Esophagus muscularis mucosa (tissue), 4 donors: ENCODE measurements at places on chromosomes 3 and 15. TPM values are rescaled to one million over a fixed set of nuclear protein-coding genes. Genes with fewer than 3 reads are reported as not detected.

DNA sequence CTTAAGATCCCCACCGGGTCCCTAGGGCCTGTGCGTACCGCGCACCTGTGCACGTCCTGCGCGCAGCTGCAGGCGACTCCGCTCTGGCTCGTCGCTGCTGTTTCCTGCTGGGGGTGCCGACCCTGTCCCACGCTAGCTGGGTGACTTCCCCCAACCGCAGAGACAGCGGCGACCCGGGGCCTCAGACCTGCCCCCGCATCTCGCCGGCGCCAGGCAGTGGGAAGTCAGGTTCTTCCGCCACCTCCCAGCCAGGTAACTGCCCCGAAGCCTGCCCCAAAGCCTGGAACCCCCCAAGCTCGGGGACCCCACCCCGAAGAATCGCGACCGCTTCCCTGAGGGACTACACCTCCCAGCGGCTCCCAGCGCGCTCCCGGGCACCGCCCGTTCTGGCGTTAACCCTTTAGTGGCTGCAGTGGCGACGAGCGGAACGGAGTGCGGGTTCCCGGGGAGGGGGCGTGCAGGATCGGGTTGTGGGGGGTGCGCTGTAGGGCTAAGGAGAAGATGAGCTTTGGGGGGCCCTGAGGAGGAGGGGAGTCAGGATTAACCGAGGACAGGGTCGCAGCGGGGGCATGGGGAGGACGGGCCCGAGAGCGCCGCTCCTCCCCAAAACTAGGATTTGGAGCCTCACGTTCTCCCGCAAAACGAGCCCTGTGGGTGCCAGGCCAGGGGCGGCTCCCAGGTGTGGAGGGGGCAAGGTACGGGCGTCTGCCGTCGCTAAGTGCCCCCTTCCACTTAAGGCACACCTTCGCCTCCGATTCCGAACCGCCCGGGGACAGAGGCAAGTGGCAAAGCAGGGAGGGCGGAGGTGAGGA, 589 bp downstream of the NEIL1 start:
- peak overlapping the region; percentile 78 for H3K27ac ChIP-seq
- DNase-seq = no peak
- peak overlapping the region; percentile 90 for H3K4me3 ChIP-seq
- no peaks in the 10 kb centered on the region for H3K36me3 ChIP-seq
- peaks cover 35% of the 10 kb centered on the region for H3K4me1 ChIP-seq

DNA sequence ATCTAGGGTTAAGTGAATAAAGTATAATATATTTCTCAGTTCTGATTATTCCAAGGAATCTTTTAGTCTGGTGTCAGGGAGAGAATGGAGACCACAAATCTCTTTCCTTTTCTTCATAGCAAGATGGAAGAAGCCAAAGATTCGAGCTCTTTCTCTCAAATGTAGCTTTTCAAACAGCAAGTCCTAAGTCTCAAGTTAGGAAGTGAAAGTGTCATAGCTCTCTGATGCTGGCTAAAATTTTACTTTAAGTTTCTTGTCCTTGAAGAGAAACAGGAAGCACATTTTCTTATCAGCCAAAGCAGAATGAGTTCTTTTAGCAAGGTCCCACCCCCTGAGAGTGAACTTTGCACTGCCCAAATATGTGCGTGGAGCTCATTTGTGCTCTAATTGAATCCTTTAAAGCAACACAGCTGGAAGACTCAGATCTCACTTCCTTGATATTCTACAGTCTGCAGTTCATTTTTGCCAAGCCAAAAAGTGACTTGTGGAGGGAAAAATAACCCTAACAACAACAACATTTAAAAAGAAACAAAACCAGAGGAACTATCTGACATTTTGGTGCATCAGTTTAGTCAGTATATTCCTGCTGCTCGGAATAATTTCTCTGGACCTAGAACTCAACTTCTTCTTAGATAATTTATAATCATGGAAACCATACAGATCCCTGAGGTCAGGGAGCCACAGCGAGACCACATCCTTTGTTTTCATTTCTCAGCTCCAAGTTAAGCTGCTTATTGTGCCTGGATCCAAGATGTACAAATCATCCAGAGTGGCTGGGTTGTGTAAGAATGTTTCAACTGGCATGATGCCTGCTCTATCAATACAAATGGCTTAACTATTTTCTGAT, 238.7 kb upstream of the P2RY1 start:
- DNase-seq = no peak
- H3K27ac ChIP-seq = peak overlapping the region; percentile 15
- H3K4me1 ChIP-seq = peaks cover 13% of the 10 kb centered on the region
- no peaks in the 10 kb centered on the region for H3K27me3 ChIP-seq

DNA sequence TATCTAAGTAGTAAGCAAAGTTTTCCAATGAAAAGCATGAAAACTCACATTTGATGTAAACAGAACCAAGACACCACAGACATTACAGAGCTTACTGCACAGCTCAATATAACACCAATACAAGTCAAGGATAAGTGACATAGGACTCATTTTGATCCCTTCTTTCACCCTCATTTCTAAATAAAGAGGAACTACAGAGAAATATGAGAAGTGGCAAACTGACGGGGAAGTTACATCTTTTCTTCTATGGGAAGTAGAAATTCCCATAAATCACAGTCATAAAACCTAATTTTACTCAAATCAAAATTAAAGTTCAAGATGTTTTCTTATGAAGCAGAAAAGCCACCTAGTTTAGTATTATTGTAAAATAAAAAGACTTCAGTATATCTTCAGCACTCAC, 3.8 kb downstream of the ATG3 start:
- no peaks in the 10 kb centered on the region for H3K27me3 ChIP-seq
- peaks cover 10% of the 10 kb centered on the region for H3K36me3 ChIP-seq
- H3K4me3 ChIP-seq = no peak overlapping the region
- peaks cover 50% of the 10 kb centered on the region for H3K4me1 ChIP-seq
- no peak for DNase-seq
- H3K27ac ChIP-seq = no peak overlapping the region

DNA sequence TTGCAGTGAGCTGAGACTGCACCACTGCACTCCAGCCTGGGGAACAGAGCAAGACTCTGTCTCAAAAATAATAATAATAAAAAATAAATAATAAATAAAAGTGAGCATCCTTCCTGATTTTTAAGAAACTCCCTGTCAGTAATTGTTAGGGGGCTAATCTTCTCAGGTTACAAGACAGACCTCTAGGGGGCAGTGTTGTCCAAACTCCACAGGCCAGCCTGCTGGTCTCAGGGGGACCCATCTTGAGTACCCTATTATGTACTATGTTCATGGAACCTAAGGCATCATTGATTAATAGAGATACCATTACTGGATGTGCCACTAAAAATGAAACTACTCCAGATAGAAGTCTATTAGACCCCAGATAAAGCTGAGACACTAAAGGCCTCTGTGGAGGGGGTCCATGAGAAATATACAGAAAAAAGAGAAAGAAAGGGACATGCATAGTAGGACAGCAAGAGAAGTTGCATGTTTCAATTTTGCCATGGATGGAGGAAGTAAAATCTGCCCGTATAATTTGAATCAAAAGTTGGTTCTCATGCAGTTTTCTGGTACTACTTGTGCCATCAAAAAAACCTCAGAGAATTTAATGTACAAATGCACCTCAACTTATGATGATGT, 85.5 kb upstream of the CDV3 start:
- no peaks in the 10 kb centered on the region for H3K4me1 ChIP-seq
- peak; percentile 86 for DNase-seq
- H3K27me3 ChIP-seq = no peaks in the 10 kb centered on the region
- H3K4me3 ChIP-seq = no peak overlapping the region
- no peak overlapping the region for H3K27ac ChIP-seq

DNA sequence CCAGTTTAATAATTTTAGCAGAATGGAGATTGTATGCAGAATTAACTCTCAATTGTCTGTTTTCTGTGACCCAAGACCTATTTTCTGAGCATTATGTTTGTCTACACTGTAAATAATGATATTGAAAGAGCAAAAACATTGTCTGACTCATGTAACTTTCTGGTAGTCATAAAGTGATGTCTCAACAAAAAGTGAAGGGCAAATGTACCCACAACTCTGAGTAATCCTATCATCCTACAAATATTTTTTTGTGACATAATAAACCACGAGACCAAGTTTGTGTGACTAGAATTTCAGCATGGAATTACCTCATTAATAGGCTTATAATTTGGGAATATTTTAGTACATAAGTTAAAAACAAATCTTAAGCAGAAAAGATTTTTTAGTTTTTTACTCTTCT, 15.4 kb upstream of the ABHD10 start:
- no peak overlapping the region for H3K4me3 ChIP-seq
- H3K27ac ChIP-seq = no peak overlapping the region
- peaks cover 16% of the 10 kb centered on the region for H3K36me3 ChIP-seq
- DNase-seq = no peak
- H3K27me3 ChIP-seq = no peaks in the 10 kb centered on the region
- H3K4me1 ChIP-seq = peaks cover 20% of the 10 kb centered on the region

DNA sequence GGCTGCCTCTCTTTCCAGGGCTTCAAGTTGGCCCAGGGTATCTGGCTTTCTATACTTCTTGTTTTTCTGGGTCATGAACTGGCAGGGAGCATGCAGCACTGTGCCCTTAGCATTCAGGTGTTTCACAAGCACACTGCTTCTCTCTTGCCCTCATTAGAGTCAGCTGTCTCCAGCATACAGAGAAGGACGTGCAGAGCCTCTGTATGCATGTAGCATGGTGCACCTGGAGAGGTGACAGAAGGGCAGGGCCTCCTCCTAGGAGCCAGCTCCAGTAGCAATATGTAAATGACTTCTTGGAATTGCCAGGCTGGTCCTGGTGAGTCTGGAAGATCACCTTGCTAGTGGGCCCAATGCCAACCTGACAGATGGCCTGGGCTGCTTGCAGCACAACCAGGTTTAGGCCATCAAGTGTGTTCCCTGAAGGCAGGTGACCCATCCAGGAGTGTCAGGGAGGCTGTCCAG, 44.8 kb upstream of the ATP2C1 start:
- H3K27me3 ChIP-seq = no peaks in the 10 kb centered on the region
- peaks cover 11% of the 10 kb centered on the region for H3K4me1 ChIP-seq
- no peaks in the 10 kb centered on the region for H3K36me3 ChIP-seq
- DNase-seq = no peak
- H3K4me3 ChIP-seq = no peak overlapping the region

DNA sequence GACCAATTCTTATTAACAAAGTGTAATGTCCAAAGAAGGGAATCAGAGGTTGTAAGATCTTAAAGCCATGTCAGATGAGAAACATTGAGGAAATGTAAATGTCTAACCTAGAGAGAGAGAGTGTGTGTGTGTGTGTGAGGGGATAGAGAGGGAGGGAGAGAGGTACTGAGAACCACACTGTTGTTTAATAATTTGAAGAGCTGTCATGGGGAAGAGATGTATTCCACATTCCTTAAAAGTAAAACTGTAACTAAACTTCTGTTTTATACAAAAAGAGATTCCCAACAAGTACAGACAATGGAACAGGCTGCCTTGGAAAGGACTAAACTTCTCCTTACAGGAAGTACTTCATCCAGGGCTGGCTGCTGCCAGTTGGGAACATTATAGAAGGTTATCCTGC, 68.9 kb upstream of the BOC start:
- peaks cover 33% of the 10 kb centered on the region for H3K4me1 ChIP-seq
- H3K27ac ChIP-seq = no peak overlapping the region
- no peak overlapping the region for H3K4me3 ChIP-seq
- DNase-seq = peak; percentile 24
- H3K27me3 ChIP-seq = no peaks in the 10 kb centered on the region
- no peaks in the 10 kb centered on the region for H3K36me3 ChIP-seq

DNA sequence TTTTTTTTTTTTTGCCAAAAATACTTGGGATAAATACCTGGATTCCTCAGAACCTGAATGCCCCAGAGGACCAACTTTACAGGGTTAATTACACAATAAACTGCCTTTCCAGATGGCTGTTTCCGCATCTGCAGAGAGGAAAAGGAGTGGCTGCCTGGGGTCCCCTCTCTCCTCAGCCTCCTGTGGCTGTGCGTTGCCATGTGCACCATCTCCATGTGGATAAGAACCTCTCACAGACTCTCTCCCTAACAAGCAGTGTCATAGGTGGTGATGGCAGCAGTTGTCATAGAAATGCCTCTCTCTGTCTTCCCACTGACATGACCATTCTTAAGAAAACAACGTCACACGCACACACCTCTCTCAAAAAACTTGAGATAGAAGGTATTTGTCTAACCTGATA, 179.4 kb downstream of the RPLP1 start:
- H3K4me3 ChIP-seq = no peak overlapping the region
- H3K27me3 ChIP-seq = peaks cover 33% of the 10 kb centered on the region
- no peaks in the 10 kb centered on the region for H3K36me3 ChIP-seq
- no peak overlapping the region for H3K27ac ChIP-seq
- H3K4me1 ChIP-seq = no peaks in the 10 kb centered on the region
- no peak for DNase-seq

DNA sequence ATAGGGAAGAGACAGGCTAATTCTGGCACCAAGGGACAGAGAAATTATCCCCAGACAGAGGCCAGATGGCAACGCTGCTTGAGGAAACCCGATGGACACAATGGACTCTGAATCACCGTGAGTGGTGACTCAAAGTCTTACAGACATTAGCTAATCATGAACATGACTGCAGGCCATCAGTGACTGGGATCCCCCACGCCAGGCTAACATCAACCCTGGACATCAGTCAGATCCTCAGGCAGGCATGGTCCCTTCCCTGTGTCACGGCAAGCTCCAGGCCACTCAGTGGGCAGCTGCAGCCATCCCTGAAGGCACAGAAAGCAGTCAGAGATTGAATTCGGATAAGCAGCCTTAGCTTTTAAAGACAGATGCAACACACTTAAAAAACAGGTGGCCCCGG, 23.8 kb upstream of the OXTR start:
- H3K27me3 ChIP-seq = no peaks in the 10 kb centered on the region
- no peaks in the 10 kb centered on the region for H3K4me1 ChIP-seq

ZMAT3 gene
- total RNA-seq = 23.3 TPM

RARRES1 gene
- 35.1 TPM for total RNA-seq
